Foreskin keratinocyte (primary cell): ENCODE measurements at places on chromosomes 11 and 22. TPM values are rescaled to one million over a fixed set of nuclear protein-coding genes. Genes with fewer than 3 reads are reported as not detected.

The SCGB1A1 gene
- not detected in 2 replicates for polyA plus RNA-seq

The CUL5 gene
- polyA plus RNA-seq = 3.6 and 3.9 TPM in 2 replicates

The C22orf42 gene
- not detected in 2 replicates for polyA plus RNA-seq

The NLRP14 gene
- polyA plus RNA-seq = not detected in 2 replicates

The ZNF214 gene
- polyA plus RNA-seq = 0.56 and 0.73 TPM in 2 replicates

The HARBI1 gene
- polyA plus RNA-seq = 3.5 TPM in 2 replicates

The EMID1 gene
- polyA plus RNA-seq = not detected in 2 replicates

The SLC22A6 gene
- not detected in 2 replicates for polyA plus RNA-seq

The PAX6 gene
- polyA plus RNA-seq = 0.06 TPM in 1 of 2 replicates, not detected in the other

DNA sequence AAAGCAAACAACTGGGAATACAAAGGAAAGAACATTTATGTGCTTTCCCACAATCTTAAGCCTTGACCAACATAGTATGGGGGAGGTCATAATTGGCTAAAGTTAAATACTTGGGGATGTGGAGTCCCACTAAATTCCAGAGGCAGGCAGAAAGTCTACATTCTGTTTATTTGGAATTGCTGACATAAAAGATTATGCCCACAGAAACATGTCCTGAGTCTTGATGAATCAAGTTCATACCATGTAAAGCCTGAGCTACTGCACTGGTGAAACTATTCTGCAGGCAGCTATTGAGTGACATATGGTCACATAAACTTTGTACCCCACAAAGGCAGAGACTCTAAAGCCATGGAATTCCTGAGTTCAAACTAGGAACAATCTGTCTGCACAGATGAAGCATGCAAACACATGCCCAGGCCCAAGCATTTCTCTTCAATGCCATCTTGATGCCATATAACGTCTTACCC lies 69.9 kb upstream of the CHRM4 start:
- no peak for DNase-seq

- DNase-seq = no peak
Measured at GRCh38 chr22:28365371-28365770, 314.3 kb downstream of the TTC28 start.

DNA sequence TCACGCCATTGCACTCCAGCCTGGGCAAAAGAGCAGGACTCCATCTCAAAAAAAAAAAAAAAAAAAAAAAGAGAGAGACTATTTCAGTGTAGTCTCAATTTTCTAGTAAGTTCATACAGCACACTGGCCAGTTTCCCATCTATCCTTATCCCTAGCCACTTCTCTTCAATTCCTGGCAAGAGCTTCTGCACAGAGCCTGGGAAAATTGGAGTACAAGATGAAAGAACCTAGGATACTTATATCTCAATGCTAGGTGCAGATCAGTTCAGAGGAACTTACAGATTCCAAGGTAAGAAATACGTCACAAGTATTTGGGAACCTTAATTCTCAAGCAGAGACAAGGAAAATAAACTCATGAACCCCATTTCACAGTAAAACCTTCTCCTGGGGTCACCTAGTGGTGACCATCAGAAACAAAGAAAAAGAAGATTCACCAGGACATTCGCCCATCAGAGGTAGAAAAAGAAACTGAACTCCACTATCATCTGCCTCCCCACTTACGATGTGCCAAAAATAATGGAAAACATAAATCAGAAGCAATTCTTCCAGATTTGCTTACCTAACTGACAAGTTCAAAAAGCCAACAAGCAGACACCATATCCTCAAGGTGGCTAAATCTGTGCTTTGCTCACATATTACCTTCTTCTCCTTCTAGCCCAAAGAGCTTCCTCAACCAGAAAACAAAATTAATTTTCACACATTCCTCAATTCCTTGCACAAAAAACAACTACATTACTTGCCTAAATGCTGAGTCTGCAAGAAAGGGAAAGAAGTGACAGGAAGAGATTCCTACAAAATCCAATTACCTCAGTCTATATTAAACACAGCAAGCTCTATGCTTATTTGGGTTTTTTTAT lies 4.9 kb downstream of the DENND5A start:
- DNase-seq = no peak

DNA sequence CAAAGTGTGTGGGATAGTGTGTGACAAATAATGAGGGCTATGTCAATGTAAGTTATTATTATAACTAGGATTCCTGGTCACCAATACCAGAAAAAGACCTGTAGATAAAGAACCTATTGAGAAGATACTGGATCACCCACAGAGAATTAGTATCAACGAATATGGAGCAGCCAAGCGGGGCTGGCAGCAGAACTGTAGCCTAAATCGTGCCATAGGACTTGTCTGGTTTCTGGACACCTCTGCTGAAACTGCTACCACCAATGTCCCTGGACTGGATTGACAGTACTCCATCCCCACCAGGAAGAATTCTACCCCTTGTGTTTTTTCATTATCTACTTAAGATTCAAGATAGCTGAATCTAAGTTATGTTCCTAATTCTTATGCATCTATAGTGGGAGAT lies 30.3 kb upstream of the PAX6 start:
- DNase-seq = no peak

- DNase-seq = no peak
Measured at GRCh38 chr11:125239585-125240560, 75.3 kb downstream of the PKNOX2 start.

- no peak for DNase-seq
Measured at GRCh38 chr11:102920118-102920684, 35.3 kb downstream of the MMP13 start.

DNA sequence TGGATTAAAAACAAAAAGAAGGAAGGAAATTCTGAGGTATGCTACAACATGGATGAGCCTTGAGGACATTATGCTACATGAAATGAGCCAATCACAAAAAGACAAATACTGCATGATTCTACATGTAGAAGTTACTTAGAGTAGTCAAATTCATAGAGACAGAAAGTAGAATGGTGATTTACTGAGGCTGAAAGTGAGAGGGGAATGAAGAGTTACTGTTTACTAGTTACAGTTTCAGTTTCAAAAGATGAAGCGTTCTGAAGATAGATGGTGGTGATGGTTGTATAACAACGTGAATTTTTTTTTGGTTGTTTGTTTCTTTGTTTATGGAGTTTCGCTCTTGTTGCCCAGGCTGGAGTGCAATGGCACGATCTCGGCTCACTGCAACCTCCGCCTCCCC lies 9.5 kb downstream of the OR5P2 start:
- no peak for DNase-seq

- DNase-seq = no peak
Measured at GRCh38 chr11:127130321-127130720, 129.8 kb upstream of the KIRREL3 start.

DNA sequence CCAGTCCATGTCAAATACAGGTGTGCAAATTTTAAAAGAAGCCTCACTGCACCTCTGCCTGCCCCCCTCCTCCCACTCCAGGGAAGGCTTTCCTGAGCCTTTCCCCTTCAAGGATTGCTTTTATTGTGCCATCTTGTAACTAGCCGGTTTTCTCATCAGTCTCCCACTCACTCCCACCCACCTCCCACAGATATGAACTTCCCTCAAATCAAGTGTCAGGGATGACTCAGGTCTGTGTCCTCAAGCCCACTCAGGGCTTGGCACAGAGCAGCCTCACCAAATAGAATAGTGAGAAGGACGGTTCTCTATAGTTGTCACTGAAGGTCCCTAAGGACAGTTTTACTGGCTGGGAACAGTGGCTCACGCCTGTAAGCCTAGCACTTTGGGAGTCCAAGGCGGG lies 43.0 kb downstream of the THAP12 start:
- no peak for DNase-seq

DNA sequence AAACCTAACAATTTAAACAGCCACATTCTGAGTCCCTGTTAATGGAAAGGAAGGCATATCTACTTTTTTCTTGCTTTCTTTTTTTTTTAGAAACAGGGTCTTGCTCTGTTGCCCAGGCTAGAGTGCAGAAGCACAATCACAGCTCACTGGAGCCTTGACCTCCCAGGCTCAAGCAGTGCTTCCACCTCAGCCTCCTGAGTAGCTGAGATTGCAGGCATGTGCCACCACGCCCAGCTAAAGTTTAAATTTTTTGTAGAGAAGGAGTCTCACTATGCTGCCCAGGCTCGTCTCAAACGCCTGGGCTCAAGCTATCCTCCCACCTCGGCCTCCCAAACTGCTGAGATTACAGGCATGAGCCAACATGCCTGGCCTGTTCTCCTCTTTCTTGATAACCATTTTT lies 25.4 kb downstream of the ARFGAP3 start:
- peak; percentile 40 for DNase-seq

DNA sequence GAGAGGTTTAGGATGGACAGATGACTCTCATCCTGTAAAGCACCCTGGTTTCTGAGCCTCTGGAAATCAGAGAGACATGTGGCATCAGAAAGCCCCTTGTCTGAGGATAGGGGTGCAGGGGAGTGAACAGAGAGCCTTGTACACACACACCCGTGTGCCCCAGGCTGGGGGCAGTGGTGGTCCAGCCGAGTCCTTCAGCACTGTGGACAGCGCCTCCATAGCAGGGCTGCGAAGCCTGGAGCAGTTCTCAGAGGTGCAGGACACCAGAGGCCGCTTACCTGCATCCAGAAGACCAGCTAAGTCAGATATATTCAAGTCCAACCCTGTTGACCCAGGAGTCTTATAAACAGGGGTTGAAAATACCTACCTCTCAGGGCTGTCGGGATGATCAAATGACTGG lies 11.5 kb upstream of the IGSF9B start:
- no peak for DNase-seq

DNA sequence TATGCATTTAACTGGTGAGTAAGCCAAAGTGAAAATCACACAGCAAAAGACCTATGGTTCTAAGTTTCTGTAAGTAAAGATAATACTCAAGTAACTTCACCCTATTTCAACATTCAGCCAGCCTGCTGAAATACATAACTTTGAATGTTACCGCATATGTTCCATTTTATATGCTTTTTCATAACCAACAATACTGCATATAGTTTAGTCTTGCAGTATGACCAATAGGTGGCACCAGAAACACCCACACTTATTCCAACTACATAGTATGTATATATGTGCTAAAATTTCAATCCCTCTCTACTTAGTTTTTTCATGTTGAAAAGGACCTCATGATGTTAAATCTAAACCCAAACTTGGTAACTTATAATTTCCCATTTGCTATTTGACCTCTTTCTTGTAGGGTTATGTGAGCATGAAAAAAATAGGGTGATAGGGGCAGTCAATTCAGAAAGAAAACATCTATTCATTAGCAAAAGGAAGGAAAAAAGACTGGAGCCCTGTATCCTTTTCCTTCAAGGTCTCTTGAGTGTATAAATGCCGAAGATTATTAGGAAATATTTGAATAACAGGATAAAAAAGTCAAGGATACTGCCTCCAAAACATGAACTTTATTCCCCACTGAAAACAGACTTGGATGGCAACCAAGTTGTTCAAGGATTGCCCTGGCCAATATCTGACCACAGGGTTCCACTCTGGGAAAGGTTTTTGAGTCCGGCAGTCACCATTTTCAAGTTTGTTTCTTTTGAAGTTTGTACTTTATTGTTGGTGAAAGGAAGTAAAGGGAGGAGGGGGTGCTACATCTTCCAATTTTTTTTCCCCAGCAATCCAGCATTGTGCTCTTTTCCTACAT lies 23.8 kb upstream of the FZD4 start:
- peak; percentile 20 for DNase-seq

DNA sequence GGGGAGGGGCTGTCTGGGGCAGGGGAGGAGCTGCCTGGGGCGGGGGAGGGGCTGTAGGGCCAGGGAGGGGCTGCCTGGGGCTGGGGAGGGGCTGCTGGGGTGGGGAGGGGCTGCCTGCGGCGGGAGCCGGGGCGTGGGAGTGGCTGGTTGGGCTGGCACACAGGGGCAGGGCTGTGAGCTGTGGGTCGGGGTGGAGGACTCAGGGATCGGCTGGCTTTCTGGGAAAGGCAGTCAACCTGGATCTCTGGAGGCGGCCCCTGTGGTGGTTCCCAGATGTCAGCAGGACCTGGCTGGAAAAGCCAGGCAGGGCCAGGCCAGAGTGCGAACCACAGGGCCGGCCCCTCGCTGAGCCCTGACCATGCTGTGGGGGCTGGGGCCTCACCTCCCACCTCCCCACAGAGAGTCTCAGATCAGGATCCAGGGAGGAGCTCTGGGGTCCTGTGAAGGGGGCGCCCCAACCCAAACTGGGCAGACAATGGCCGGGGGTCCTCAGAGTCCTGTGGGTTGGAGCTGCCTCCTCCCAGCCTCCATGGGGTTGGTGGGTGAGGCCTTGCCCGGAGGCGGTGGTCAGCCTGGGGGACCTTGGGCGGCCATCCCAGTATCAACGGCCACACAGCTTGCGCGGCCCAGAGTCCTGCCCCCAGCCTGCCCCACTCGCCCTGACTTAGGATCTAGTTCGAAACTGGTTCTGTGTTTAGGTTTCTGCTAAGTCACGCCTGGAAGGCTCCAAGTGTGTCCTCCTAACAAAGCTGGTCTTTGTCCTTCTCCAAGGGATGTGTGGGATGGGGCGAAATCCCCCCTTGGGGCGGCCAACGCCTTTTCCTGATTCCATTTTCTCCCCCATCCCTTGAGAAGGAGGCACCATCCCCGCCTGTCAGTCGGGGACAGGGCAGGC lies 1.9 kb downstream of the MUC5B start:
- no peak for DNase-seq

DNA sequence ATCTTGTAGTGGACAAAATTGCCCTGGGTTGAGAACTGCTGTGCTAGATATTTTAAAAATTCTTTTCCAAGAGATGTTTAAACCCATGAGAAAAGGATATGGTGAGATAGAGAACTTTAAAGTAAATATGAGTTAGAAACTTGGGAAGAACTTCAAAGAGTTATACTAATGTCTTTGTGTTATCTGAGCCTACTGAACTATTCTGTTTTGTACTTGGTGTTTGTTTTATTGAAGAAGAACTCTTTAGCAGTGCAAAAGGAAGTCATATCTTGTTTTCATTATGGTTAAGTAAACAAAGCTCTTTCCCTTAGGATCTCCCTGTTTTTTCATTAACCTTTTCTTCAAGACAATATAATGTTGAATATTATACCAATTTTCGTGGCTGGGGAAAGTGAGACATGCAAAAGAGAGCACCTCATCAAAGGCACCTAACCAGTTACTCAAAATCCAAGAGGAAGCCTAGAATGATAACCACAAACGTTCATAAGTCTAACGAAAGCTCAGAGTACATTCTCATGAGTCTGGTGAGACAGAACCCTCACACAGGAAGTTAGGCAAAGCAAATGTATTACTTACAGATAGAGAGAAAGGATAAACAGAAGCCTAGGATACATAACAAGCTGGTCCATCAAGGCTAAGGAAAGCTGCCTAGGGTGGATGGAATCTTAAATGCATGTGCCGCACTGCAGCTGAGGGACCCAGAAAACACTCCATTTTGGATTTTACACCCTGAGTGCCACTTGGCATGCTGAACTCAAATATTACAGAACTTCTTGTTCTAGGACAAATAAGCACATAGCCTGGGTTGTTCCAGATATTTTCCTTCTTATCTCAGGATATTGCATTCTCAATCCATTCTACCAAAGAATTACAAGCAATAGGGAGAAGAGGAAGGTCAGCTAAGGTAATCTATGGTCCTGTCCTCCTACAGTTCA lies 112.5 kb upstream of the ANO3 start:
- no peak for DNase-seq

DNA sequence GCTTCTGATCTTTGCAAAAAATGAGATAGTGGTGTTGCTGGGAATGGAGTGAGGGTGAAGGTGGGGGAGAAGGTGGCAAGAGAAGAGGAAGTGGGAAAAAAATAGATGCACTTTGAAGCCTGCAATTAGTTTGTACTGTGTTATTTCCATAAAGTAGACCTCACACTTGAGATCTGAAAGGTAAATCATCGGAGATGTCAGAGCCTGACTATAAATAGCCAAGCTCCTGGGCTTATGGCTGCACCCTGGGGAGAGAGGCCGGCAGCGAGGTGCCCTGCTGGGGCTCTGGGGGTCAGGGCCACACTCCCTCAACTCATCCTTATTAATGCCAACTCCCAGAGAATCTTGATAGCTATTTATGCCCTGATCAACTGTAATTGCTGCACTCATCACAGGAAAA lies 134.4 kb downstream of the NXPE2 start:
- DNase-seq = no peak
